Hepatocyte (in vitro differentiated cells): ENCODE measurements at places on chromosomes 6 and 20. TPM values are rescaled to one million over a fixed set of nuclear protein-coding genes. Genes with fewer than 3 reads are reported as not detected.

DNA sequence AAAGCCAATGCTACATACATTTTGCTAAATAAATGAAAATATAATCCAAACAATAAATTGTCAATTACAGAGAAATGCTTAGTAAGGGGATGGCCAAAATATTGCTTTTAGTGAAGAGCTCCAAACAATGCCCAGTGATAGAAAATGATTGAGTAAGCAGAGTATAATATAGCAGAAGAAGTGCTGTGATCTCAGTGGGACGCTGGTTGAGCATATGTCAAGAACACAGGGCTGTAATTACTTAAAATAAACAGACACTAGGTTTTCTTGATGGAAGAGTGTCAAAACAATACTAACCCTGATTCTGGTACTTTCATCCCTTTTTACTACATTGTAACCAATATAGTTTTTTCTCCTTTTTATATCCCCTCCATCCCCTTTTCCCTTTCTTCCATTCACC, 150.3 kb downstream of the GRIK2 start:
- no peaks in the 10 kb centered on the region for H3K4me1 ChIP-seq
- no peak for DNase-seq
- H3K27me3 ChIP-seq: no peaks in the 10 kb centered on the region
- no peak overlapping the region for H3K27ac ChIP-seq

- H3K4me1 ChIP-seq: peaks cover 7% of the 10 kb centered on the region
- DNase-seq: no peak
- no peak overlapping the region for H3K4me3 ChIP-seq
- no peaks in the 10 kb centered on the region for H3K36me3 ChIP-seq
- H3K27me3 ChIP-seq: no peaks in the 10 kb centered on the region
- no peak overlapping the region for H3K27ac ChIP-seq
Observed at GRCh38 chr6:91634791-91635190, 1047.9 kb upstream of the MAP3K7 start.

- H3K4me1 ChIP-seq: no peaks in the 10 kb centered on the region
- no peak overlapping the region for H3K4me3 ChIP-seq
- H3K36me3 ChIP-seq: no peaks in the 10 kb centered on the region
- H3K27me3 ChIP-seq: no peaks in the 10 kb centered on the region
- no peak overlapping the region for H3K27ac ChIP-seq
Observed at GRCh38 chr6:47161176-47161687, 119.1 kb upstream of the ADGRF1 start.

DNA sequence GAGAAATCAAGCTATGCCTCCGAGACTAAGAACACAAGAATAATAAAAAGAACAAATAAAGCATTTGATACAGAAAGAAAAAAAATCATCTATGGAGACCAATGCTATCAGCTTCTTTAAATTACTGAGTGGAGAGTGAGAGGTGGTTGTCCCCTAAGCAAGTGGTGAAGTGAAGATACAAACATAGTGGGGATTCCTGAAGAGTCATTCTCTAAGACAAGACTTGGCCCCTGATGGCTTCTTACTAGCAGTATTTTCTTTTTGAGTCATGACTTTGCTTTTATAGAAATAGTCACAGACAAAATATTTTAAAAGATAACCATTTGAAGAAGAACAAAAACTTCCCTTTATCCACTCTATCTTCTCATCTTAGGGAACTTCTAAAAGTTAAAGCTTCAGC, 261.4 kb upstream of the PRDM1 start:
- no peaks in the 10 kb centered on the region for H3K27me3 ChIP-seq
- H3K36me3 ChIP-seq: no peaks in the 10 kb centered on the region
- DNase-seq: no peak
- no peaks in the 10 kb centered on the region for H3K4me1 ChIP-seq
- no peak overlapping the region for H3K27ac ChIP-seq
- H3K4me3 ChIP-seq: no peak overlapping the region

- no peak for DNase-seq
Observed at GRCh38 chr6:137863091-137863797, 3.8 kb upstream of the TNFAIP3 start.

DNA sequence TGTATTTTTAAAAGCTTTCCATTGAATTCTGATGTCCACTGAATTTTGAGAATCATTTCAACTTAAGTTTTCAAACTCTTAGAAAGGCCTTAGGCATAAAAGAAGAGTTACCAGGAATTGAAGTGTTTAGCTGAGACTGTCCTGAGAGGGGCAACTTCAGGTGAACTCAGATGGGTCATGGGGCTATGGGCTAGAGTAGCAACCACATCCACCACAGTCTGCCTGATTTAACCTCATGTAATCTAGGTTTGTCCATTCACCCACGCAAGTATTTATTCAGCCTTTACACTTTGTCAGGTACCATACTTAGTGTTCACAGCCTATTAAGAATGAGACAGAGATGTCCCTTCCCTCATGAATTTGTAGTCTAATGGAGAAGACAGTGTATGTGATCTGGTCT, 501.0 kb downstream of the KIF16B start:
- H3K4me3 ChIP-seq: no peak overlapping the region
- H3K27me3 ChIP-seq: no peaks in the 10 kb centered on the region
- H3K27ac ChIP-seq: no peak overlapping the region
- H3K36me3 ChIP-seq: no peaks in the 10 kb centered on the region
- no peaks in the 10 kb centered on the region for H3K4me1 ChIP-seq
- DNase-seq: no peak

- H3K27me3 ChIP-seq: no peaks in the 10 kb centered on the region
- no peak overlapping the region for H3K4me3 ChIP-seq
- no peak for DNase-seq
- no peaks in the 10 kb centered on the region for H3K36me3 ChIP-seq
- peaks cover 11% of the 10 kb centered on the region for H3K4me1 ChIP-seq
- H3K27ac ChIP-seq: no peak overlapping the region
Observed at GRCh38 chr6:113011801-113012200, 664.7 kb downstream of the RFPL4B start.

DNA sequence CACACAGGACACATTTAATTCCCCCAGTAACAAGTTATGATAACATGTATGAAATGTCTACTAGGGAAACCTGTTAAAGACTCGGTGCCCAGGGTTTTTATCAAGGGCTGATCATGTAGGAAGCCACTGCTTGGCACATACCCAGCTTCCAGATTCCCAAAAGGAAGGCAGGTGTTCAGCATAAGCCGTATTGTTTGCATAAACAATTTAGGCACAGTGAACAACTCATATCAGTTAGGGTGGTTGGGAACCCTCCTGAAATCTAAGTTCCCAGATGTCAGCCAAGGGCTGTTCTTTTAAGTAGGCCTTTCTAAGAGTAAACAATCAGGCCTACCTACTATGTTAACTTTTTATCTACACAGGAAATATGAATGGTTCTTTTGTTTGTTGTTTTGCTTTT, 74.1 kb downstream of the ASXL1 start:
- H3K36me3 ChIP-seq: peaks cover 17% of the 10 kb centered on the region
- H3K27me3 ChIP-seq: no peaks in the 10 kb centered on the region
- H3K4me1 ChIP-seq: no peaks in the 10 kb centered on the region
- H3K27ac ChIP-seq: no peak overlapping the region

- no peak for DNase-seq
- H3K27me3 ChIP-seq: no peaks in the 10 kb centered on the region
- peak overlapping the region; percentile 28 for H3K27ac ChIP-seq
- H3K36me3 ChIP-seq: no peaks in the 10 kb centered on the region
- H3K4me3 ChIP-seq: no peak overlapping the region
- peaks cover 20% of the 10 kb centered on the region for H3K4me1 ChIP-seq
Observed at GRCh38 chr6:90159452-90159851, 137.2 kb downstream of the BACH2 start.

- H3K36me3 ChIP-seq: no peaks in the 10 kb centered on the region
- no peaks in the 10 kb centered on the region for H3K27me3 ChIP-seq
- no peaks in the 10 kb centered on the region for H3K4me1 ChIP-seq
- H3K27ac ChIP-seq: no peak overlapping the region
- no peak overlapping the region for H3K4me3 ChIP-seq
- DNase-seq: no peak
Observed at GRCh38 chr6:155130161-155130853, 133.5 kb upstream of the CLDN20 start.

DNA sequence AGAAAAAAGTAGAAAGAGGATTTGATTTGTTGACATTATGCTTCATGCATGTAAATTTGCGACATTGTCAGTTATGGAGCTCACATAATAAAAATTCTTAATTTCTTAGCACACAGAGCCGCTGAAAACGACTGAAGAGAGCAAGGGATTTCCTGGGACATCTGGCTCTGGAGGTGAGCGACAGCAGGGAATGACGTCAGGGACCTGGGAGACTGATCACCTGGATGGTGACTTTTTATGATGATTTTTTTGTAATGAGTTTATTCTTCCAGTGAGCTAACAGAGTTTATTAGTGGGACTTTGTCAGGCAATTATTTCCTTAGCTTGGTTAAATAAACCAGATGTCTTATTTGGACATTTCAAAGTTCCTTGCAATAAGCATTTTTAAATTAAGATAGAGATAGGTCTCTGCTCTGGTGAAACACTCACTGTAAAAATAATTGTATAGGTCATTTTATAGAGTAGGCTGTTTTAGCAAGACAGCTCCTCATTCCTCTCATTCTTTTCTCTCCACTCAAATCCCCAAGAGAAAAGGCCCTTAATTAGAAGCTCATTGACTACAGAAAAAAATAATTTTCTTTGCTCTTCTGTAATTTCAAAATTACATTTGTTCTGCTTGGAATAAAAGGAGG, 19.4 kb downstream of the TMEM200A start:
- no peak overlapping the region for H3K4me3 ChIP-seq
- H3K36me3 ChIP-seq: no peaks in the 10 kb centered on the region
- H3K27me3 ChIP-seq: no peaks in the 10 kb centered on the region
- H3K27ac ChIP-seq: peak overlapping the region; percentile 32

DNA sequence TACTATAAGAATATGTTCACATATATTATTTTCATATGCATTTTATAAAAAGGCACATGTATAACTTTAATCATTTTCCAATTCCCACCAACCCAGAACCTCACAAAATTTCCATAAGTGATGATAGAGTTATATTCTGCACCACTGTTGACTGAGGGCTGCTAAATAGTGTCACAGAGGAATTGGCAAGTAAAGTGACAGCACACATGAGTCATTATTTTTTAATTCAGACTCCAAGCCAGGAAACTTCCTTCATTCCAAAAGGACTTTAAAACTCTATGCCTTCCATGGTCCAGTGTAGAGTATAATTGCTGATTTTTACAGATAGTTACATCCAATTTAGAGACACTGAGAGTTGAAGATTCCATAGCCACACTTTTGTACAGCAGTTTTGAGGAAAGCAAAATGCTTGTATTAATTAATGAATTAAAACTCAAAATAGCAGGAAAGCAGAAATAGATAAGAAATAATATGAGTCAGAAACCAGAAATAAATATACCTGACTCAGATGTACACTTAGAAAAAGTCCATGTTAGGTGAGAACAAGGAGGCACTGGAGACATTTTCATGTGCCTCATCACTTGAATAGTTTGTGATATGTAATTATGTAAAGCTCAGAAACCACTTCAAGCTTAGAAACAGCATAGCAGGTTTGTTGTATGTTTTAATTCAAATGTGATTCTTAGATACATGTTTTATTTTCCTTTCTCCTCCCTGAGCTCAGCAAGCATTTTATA, 425.2 kb upstream of the OPRM1 start:
- no peak overlapping the region for H3K27ac ChIP-seq
- H3K4me1 ChIP-seq: no peaks in the 10 kb centered on the region
- no peak for DNase-seq
- no peak overlapping the region for H3K4me3 ChIP-seq
- no peaks in the 10 kb centered on the region for H3K36me3 ChIP-seq

DNA sequence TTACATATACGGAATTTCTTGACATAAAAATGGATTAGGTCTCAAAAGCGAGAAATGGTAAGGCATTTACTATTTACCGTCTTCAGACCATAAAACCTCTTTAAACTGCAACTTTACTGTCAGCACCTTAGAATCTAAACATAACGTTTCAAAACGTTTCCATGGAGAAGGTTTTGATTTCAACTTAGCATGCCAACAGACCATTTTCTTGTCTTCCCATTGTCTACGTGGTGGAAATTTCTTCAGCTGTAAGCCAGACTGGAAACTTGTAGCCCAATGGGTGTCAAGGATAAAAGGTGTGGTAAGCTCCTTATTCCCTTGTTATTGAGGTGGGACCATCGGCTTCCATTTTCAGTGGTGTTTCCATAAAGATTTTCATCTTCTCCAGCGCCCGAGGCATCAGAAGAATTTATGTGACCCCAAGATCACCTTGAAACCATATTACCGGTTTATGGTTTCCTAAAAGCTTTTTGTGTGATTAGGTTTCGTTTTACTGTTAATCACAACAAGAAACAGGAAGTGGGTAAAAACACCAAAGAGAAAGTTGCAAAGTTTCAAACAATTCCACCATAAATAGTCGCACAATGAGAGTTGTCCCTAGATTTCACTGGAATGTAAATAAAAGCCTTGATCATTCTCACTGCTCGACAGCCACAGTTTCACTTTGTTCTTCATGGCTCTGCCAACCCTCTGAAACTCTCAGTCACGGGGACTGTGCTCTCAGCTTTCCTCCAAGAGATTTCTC, 63.0 kb upstream of the CD2AP start:
- peak; percentile 60 for DNase-seq
- H3K4me1 ChIP-seq: peaks cover 6% of the 10 kb centered on the region
- no peaks in the 10 kb centered on the region for H3K36me3 ChIP-seq
- H3K27me3 ChIP-seq: no peaks in the 10 kb centered on the region

The CRISP3 gene
- not detected in 2 replicates for total RNA-seq

The PRL gene
- total RNA-seq: not detected in 2 replicates

The SNRPB gene
- total RNA-seq: 187 and 219 TPM in 2 replicates

The ANKRD66 gene
- not detected in 2 replicates for total RNA-seq

The PROKR2 gene
- total RNA-seq: not detected in 2 replicates

The RPS6KA2 gene
- 26.3 and 29.2 TPM in 2 replicates for total RNA-seq

The OR2H2 gene
- not detected in 2 replicates for total RNA-seq
